Right renal pelvis (tissue), 4 donors: ENCODE measurements at places on chromosomes 16 and 17. TPM values are rescaled to one million over a fixed set of nuclear protein-coding genes. Genes with fewer than 3 reads are reported as not detected.

- no peak for DNase-seq
Measured at GRCh38 chr17:70810609-70811008, 641.3 kb downstream of the KCNJ2 start.

Gene EEF2K
- polyA plus RNA-seq, result 11.6 TPM

Gene TNFSF13
- polyA plus RNA-seq, result 15.0 TPM

DNA sequence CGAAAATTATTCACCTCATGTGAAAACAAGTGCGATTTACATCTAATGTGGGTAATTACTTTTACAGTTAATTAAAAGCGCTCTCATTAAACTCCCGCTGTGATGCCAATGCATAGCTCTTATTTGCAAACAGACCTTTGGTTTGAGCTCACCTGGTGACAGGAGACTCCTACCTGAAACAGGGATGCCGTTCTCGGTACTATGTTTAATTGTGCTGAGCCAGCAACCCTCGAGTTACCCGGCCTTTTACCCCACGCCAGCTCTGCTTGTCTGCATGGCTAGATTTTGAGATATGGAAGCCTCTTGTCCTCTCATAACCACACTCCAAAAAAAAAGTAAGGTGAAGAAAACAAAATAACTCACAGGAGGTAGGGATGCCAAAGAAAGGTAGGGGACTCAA, 690.4 kb upstream of the RBFOX1 start:
- no peak for DNase-seq
